ENCODE measurements at places on chromosomes 3 and 15. TPM values are rescaled to one million over a fixed set of nuclear protein-coding genes. Genes with fewer than 3 reads are reported as not detected.

GRCh38 chr3:16596352-16597032 lies 8.7 kb downstream of the DAZL start:
- no peak for DNase-seq

- no peak for DNase-seq
Observed at GRCh38 chr15:31341496-31342195, 15.0 kb downstream of the KLF13 start.

GRCh38 chr15:43095243-43095642 lies 10.6 kb downstream of the UBR1 start:
- no peak for DNase-seq

DNA sequence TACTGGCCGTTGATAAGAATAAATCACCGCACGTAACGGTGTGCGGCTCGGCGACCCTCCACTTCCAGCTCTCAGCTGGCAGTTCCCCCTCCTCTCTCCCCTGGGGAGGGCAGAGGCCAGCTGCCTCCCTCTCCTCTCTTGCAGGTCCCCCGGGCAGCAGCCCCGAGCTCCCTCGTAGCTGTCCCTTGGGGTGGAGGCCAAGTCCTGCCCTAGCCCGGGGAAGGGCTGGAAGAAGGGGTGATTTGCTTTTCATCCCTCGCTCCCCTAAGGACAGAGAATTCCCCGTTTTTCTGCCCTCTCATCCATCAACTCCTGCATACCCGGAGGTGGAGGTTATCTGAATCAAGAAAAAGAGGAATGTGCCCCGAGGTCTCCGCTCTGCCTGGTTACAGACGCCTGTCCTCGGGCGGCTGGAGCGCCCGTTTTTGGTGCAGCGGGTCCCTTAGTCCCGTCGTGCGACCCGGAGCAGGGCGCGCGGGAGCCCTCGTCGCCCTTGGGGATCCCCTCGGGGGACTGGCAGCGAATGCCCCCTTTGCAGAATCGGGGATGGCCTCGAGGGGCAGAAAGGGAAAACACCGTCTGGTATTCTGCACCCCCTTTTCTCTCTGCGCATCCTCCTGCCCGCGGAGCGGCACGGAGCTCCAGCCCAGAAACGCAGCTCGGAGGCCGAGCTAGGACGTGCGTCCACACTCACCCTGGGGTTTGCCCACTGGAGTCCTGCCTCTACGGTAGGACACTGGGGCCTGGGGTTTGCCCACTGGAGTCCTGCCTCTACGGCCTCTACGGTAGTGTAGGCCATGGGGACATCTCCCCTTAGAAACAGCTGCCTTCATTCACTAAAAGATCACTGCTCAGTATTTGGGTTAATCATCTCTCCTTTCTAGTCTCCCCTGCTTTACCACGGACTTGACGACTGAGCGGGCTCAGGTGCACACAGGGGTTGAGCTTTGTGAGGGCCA lies 2.2 kb downstream of the PTPRG start:
- DNase-seq = no peak

- DNase-seq = no peak
Observed at GRCh38 chr3:15630646-15631350, 29.3 kb downstream of the BTD start.

DNA sequence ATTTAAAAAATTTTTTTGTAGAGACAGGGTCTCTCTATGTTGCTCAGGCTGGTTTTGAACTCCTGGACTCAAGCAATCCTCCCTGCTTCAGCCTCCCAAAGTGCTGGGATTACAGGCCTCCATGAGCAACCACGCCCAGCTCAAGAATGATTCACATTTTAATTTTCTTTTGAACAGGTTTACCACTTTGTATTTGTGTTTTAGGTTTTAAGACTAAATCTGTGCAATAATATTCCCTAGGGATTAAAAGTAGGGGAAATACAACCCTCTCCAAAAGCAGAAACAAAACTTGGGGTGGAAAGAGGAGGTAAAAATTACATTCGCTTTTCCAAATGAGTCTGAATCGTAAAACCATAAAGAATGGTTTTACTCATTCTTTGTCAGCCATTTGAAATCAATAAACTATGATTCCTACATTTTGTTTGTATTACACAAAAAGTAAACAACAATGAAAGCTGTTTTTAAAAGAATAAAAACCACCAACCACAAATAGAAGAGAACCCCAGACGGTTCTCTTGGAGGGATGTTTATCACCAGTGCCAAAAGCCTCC lies 37.8 kb downstream of the SLC24A1 start:
- DNase-seq = no peak

- DNase-seq = no peak
Observed at GRCh38 chr15:85403745-85404144, 23.3 kb downstream of the AKAP13 start.

- DNase-seq = no peak
Observed at GRCh38 chr15:65947041-65947440, 77.8 kb downstream of the RAB11A start.

Gene GANC
- 24.2 TPM for total RNA-seq

Gene CELSR3
- 3.2 TPM for total RNA-seq

Gene BFSP2
- 0.27 TPM for total RNA-seq

Gene TP63
- 0.27 TPM for total RNA-seq

Gene SERINC4
- under 0.01 TPM for total RNA-seq

Gene CACNA1D
- total RNA-seq = 0.81 TPM

Gene TGM4
- total RNA-seq = not detected

Measured in hematopoietic multipotent progenitor cell (in vitro differentiated cells).